ENCODE measurements at places on chromosomes 13 and 19.

- DNase-seq, result no peak
Observed at GRCh38 chr19:28960986-28961705, 251.8 kb downstream of the UQCRFS1 start.

- no peak for DNase-seq
Observed at GRCh38 chr19:1012334-1012733, 8.6 kb downstream of the TMEM259 start.

- DNase-seq, result no peak
Observed at GRCh38 chr19:39372941-39373340, 18.0 kb downstream of the PAF1 start.

GRCh38 chr19:58569943-58570670 is 3.0 kb downstream of the MZF1 start:
- DNase-seq, result no peak

DNA sequence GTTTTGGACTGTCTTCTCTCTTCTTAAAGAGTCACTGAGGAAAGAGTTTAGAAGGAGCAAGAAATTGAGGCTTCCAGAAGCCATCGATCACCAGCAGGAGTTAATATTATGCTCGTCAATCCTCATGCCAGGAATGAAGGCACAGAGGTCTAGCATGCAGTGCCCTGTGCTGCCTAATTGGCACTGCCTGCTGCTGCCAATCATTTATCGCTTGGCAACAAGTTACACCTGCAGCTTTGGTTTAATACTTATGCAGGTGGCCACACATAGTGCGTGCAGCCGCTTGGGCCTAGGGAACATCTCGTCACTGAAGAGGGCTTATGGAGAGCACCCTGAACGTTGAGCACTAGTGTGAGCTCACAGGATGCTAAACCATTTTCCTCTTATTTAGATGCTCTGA is 2.7 kb upstream of the SOX1 start:
- DNase-seq, result no peak

- no peak for DNase-seq
Observed at GRCh38 chr13:36447501-36447900, 15.2 kb downstream of the CCNA1 start.

- no peak for DNase-seq
Observed at GRCh38 chr19:4536798-4537197, 1.8 kb upstream of the PLIN5 start.

GRCh38 chr19:51570962-51571575 is at the start of gene ZNF175:
ZNF175 (plus strand) TSS chr19:51571283; CDS start chr19:51573330, 2,047 bp downstream.
- peak; percentile 95 for DNase-seq

GRCh38 chr13:45055198-45055901 is 65.0 kb upstream of the GTF2F2 start:
- no peak for DNase-seq

GRCh38 chr13:40170982-40171381 is 495.5 kb downstream of the FOXO1 start:
- no peak for DNase-seq

- DNase-seq, result no peak
Observed at GRCh38 chr13:35993686-35994085, 137.5 kb downstream of the DCLK1 start.

DNA sequence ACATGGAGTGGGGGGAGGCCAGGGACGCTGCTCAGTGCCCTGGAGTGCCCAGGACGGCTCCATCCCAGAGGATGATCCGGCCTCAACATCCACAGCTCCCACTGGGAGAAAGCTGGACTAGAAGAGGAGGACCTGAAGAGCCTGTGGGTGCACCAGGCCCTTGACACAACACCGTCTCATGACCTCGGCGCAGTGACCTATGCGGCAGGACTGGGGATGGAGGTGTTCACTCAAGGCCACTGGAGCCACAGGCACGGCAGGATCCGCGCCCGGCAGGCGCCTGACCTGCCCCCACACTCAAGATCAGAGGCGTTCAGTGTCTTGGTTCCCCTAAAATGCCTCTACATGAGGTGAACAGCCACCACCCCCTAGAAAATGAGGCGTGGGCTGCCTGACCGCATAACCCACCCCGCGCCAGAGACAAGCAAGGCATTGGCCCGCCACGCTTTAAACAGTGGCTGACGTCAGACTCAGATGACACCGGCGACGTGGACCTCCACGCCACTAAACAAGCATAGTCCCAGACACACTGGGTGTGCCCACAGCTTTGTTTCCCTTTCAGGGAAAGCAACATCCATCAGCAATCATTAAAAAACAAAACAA is 8.0 kb downstream of the SGTA start:
- no peak for DNase-seq

- DNase-seq, result peak; percentile 72
Observed at GRCh38 chr19:782185-782877, 14.9 kb upstream of the PTBP1 start.

- peak; percentile 38 for DNase-seq
Observed at GRCh38 chr19:1259206-1259875, 9.8 kb upstream of the CIRBP start.

DNA sequence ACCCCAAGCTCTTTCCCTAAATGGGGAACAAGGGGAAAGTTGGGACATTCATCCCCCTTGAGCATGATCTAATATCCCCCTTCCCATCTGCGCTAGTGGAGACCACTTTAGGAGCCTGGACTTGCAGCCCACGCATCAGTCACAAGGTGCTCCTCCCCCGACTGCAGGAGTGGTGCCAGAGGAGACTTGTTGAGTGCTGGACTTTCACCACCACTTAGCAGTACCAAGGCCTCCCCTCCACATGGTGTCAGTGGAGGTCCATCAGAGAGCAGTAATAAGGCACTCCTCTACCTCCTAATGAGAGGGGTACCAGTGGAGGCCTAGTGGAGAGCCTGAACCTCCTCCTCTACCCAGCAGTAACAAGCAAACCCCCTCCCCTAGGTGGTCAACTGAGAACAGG is 22.5 kb downstream of the CAB39L start:
- peak; percentile 21 for DNase-seq

DNA sequence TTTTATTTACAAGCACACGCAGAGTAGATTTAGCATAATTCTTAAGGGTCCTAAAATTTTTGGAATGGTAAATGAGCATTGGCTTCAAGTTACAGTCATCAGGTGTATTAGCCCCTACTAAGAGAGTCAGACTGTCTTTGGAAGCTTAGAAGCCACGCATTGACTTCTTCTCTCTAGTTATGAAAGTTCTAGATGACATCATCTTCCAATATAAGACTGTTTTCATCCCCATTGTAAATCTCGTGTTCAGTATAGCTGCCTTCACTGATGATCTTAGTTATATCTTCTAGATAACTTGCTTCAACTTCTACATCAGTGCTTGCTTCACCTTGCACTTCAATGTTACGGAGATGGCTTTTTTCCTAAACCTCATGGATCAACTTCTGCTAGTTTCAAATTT is 148.8 kb upstream of the SLITRK1 start:
- DNase-seq, result no peak

GRCh38 chr13:24060993-24061392 is 99.5 kb upstream of the SPATA13 start:
- DNase-seq, result no peak

GRCh38 chr13:48726711-48727110 is 73.0 kb downstream of the CYSLTR2 start:
- DNase-seq, result no peak

DNA sequence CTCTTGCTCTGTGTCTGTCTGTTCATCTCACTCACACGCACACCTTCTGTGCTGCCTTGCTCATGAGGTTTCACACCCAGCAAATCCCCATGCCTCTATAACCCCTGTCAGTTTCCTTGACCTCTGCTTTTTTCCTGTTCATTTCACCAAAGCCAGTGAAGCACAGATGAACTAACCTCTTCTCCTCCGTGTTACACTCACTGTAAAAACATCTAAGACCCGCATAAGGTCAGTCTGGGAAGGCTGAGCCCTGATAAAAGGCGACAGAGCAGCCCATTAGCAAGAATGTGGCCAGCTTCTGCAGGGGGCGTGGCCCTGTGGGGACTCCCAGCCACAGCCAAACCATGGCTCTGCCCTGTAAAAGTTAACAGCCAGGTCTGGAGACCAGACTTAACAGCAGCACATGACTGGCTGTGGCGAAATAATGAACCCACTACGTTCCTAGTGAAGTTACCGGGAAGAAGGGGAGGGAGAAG is 42.8 kb upstream of the NPAS1 start:
- DNase-seq, result peak; percentile 65

GRCh38 chr13:33100886-33101285 is 84.7 kb downstream of the KL start:
- DNase-seq, result no peak

GRCh38 chr19:13095393-13095784 is 7.3 kb downstream of the LYL1 start:
- peak; percentile 54 for DNase-seq

DNA sequence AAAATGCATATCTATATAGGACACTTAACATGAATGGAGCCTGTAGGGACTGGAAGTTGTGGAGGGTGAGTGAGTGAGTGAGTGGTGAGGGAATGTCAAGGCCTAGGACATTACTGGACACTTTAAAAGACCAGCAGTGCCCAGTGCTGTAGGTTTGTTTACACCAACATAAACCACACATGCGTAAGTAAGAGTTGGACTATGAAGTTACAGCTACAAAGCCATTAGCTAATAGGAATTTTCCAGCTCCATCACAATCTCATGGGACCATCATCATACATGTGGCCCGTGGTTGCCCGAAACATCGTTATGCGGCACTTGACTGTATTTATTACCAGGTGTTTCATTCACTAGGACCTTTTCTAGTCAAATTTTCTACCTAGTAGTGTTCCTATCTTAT is 49.2 kb downstream of the LATS2 start:
- no peak for DNase-seq

- DNase-seq, result peak; percentile 42
Observed at GRCh38 chr19:18419699-18420460, 682 bp downstream of the SSBP4 start.

DNA sequence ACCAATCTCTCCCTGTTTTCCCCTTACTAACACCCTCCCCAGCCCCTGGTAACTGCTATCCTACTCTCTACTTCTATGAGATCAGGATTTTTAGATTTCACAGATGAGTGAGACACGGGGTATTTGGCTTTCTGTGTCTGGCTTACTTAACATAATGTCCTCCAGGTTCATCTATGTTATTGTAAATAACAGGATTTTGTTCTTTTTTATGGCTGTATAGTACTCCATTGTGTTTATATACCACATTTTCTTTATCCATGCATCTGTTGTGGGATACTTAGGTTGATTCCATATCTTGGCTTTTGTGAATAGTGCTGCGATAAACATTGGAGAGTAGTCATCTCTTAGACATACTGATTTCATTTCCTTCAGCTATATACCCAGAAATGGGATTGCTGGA is 28.5 kb upstream of the ATP11A start:
- DNase-seq, result no peak

DNA sequence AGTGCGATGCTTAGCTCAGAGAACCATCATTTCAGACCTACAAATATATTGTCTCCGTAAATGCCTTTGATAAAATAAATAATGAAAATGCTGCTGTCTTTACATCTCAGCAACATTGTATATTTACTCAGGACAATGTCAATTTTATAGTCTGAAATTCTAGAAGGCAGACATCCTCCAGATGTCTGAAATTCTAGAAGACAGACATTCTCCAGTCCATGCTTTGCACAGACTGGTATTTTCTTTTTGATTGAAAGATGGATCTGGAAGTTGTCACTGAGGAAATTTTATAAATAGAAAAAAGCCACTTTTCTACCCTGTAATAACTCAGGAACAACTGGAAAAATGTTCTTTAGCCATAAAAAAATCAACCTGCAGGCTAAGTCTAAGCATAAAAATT is 2293.3 kb downstream of the PCDH9 start:
- DNase-seq, result no peak

DNA sequence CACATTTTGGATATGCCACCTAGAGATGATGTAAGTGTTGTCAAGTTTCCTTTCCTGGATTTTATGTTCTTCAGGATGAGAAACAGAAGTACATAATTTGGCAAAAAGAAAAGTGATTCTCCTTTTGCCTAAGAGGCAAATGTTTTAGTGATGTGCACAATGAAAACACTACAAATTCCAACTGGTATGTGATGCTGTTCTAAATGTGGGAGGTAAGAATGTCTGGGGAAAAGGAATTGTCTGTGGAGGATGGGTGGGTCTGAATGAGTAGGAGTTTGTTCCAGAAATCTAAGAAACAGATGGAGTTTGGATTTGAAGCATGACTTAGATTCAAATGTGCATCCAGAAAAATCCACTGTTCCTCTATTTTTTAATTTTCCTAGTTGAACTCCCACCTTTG is 473.6 kb upstream of the SPRY2 start:
- no peak for DNase-seq

DNA sequence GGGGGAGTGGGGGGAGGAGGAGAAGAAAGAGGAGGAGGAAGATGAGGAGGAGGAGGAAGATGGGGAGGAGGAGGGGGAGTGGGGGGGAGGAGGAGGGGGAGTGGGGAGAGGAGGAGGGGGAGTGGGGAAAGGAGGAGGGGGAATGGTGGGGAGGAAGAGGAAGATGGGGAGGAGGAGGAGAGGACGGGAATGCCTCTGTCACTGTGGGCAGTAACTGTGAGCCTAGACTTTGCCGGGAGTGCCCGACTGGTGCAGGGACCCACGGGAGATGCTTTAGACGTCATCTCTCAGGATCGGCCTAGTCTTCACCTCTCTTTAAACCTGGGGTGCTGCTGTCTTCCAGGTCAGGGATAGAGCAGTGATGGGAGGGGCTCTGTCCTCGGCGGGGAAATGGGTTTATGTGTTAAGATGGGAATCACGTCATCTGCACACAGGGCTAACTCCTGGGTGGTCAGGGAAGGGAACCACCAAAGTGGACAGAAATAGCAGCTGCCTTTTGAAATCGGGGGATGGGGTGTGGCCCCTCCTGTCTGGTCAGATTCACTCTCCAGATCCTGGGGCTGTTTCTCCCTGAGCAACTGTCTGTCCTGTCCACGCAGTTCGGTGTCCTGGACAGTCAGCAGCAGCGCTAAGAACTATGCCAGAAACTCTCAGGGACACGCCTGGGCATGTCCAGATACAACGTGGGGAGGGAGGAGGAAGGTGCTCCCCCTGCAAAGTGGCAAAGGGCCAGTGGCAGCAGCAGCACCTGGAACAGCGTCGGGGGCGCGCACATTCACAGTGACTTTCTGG is 26.9 kb downstream of the GAS6 start:
- DNase-seq, result no peak

GRCh38 chr13:87677496-87678371 is 6.6 kb downstream of the SLITRK5 start:
- peak; percentile 48 for DNase-seq

GRCh38 chr13:110347535-110348308 is 40.6 kb downstream of the COL4A2 start:
- no peak for DNase-seq

DNA sequence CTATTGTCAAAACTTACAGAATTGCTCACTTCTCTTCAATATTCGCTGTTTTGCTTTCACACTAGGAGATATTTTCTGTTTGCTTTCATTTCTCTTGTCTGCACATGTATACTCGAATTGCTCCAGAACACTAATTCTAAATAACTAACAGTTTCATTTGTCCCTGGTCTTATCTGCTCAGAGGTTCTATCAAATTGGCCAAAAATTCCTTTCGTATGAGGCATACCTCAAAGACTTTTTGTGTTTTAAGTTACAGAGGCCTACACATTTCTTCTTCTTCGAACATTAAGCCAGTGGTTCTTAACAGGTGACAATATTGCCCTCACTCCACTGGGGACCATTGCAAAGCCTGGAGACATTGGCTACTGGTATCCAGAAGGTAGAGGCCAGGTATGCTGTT is 1314.6 kb downstream of the EFNB2 start:
- DNase-seq, result no peak

Measured in iPS-NIHi11 (cell line).